ENCODE measurements at places on chromosomes 12 and 14. TPM values are rescaled to one million over a fixed set of nuclear protein-coding genes. Genes with fewer than 3 reads are reported as not detected.

The SERPINA5 gene
- total RNA-seq: 0.20 TPM

The PPP4R4 gene
- 2.4 TPM for total RNA-seq

The TSPAN9 gene
- total RNA-seq: 34.3 TPM

The PTPRR gene
- 0.49 TPM for total RNA-seq

- DNase-seq: no peak
Observed at GRCh38 chr12:47770086-47770726, 2.8 kb upstream of the SLC48A1 start.

DNA sequence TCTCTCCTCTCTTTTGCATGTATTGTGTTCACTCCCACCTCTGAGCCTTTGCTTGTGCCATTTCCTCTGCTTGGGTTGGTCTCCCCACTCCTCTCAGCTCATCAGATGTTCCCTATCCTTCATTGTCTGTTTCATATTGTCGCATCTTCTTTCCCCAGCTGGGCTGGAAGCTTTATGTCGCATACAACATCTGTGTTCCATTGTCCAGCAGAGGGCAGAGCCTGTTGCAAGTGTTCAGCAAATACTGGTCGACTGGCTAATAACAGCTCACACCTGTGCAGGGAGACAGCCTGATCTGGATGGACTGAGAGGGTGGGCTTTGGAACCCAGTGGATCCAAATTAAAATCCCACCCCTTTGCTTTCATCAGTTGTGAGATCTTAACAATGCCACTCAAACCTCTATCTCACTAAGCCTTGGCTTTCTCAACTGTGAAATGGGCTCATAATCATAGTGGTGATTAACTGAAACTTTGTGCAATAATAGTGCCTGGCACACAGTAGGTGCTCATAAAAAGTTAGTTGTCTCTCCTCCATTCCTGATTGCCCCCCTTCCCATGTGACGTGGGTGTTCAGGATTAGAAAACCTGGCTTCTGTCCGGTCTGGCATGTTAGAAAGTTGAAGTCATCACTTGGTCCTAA lies 75.8 kb downstream of the RIN3 start:
- DNase-seq: peak; percentile 21

DNA sequence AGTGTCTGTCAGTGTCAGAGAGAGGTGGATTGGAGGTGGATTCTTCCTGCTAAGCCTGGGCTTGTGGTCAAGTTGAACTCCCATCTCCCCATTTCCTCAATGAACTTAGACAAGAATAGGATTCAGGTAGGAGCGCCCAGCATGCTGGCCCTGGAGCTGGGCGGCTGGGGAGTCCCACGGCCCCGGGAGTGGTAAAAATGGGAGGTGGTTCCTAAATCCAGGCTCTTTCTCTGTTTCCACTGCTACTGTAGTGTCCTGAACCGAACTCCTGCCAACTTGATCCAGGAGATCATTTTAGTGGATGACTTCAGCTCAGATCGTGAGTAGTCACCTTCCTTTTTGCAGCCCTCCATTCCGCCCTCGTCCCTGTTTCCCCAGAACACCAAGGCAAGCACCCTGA lies 65.1 kb downstream of the GALNT16 start:
- DNase-seq: no peak

- DNase-seq: no peak
Observed at GRCh38 chr12:49126852-49127763, 4.1 kb downstream of the TUBA1B start.

DNA sequence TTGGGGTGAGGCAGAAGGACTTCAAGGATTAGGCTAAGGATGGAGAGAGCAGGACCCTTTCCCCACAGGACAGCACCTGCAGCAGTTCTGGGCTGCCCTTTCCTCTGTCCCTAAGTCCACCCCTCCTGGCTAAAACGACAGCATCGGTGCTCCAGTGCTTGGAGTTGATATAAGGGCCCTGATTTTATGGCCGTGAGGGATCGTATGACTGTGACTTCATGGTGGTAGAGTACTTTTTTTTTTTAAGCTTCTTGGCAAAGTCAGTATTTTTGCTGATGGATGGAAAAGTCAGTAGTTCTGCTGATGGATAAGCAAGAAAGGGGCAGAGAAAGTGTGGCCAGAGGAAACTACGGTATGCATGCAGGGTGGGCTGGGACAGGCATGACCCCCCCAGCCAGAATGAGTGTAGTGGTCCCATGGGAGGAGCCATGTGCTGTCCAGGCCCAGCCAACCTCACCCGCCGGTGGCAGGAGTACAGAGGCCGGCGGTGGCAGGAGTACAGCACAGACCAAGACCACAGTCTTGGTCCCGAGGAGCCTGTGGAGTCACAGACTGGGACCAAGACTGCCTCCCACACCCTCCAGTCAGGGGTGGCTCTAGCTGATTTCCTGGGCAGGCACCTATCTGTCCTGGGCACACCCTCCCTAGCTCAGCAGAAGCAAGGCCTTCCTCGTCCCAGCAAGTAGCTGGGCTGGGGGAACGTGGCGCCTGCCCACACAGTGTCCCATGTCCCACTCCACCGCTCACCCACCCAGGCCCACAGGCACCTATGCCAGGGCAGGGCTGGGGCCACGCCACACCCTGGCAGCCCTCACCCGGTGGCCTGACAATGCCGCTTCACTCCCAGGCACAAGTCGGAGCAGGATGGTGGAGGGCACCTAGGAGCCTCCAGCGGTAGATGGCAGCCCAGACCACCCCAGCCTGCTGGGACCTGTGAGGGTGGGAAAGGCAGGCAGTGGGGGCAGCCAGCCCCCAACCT lies 46.3 kb downstream of the CCDC88C start:
- DNase-seq: no peak

DNA sequence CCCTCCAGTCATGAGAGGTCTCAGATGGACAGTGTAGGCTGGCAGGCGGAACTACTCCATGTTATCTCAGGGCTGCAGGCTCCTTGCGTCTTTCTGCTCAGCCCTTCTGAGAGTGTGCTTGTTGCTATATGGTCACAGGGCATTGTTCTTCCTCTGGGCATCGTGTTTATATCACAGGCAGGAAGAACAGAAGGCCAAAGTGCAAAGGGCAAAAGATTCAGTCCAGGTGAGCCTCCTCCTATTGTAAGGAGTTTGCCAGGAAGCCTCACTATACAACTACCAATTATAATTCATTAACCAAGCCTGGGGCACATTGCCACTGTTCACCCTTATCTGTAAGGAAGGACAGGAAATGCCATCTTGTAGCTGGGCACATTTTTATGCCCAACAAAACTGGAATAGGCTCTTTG lies 195.5 kb upstream of the KITLG start:
- DNase-seq: no peak

- DNase-seq: no peak
Observed at GRCh38 chr14:72402377-72402772, 470.1 kb downstream of the RGS6 start.

DNA sequence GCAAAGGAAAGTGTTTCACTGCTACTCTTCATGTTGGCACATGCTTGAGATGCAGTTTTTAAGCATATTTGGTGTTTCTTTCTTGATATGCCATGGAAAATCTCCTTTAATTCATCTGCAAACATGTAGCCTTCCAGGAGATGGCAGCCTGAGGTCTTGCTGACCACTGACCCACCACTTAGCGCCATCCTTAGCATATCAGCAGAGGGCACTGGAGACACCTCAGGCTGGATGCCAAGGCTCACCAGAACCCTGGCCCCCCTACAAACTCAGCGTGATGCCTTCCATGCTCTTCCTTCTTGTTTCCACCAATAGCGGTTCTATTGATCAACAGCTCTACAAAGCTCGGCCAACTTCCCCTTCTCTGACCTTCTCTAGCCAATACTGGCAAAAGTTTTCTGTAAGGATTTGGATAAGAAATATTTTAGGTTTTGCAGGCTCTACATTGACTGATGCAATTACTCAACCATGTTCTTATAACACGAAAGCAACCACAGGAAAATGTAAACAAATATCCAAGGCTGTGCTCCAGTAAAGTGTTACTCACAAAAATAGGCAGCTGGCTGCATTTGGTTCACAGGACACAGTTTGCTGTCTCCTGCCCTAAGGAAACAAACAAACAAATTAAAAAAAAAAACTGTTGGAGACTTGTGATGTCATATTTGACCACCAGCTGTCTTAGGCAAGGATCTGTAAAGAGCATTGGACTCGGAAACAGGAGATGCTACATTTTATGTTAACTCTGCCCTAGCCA lies 209.7 kb downstream of the SLC15A4 start:
- peak; percentile 16 for DNase-seq

DNA sequence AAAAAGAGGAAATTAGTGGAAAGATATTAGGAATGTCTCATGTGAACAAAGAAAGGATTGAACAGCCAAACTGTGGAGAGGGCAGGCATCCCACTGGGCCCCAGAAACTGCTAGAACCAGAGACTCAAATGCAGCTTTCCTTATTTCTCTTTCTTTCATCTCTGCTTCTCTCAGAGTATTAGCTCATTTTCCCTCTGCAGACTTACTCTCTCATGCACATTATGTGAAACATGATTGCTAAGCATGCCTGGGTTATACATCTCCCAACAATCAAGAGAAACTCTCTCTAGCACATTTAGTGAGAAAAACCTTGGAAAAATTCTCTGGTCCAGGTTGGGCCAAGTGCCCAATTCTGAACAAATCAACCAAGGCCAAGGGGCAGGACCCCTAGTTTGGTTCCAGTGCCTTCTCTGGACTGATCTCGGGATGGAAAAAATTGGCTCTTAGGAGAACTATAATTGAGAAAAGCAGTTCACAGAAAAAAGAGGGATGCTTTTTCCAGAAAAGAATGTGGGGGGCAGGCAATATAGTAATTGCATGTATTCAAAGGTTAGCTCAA lies 313.1 kb downstream of the RAD51B start:
- no peak for DNase-seq

DNA sequence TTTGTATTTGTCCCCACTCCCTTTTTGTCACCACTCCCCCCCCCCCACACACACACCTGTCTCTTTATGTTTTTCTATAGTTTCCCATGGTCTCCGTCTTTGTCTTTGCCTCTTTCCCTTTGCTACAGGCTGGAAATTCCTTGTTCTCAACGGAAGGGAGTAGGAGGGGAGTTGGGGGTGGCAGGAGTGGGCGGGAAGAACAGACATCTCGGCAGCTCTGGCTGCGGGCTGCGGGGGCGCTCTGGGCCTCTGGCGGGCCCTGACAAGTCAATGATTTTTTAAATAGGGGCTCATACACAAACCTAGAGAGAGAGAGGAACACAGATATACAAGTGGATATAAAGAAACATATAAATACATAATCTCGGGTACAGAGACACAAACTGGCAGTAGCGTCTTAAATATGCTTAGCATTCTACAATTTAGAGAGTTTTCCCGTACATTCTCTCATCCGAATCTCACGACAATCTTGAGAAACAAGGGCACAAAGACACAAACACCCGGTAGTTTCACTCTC lies 2.4 kb upstream of the NAB2 start:
- DNase-seq: peak; percentile 87

DNA sequence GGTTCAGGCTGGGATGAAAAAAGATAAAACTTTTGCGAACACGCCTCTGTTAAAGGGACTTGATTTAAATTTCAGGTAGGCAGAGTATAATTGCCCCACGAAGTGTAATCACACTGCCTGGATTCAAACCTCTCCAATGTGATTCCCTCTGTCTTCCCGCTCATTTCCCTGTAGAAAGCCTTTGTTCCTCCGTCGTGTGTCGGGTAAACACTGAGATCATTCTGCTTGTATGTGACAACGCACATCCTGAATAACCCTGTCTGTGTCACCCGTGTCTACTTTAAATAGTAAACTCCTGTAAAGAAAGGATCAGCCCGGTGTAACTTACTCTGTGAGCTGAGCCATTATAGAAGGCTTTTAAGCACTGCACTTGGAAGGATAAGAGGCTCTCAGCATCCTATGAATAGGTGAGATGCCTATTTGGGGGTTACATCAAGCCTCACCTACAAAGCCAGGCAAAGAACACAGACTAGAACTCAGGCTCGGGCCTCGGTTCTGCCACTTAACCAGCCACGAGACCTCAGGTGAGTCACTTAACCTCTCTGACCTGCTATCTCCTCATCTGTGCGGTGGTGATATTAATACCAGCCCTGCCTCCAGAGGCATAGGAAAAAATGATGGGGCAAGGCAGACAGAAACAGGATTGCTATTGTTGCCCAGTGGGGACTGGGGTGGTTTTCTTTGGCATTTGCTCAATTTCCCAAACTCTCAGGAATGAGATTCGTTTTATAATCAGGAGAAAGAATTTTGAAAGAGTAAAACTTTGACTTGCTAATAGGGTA lies 74.2 kb downstream of the RBM19 start:
- no peak for DNase-seq

DNA sequence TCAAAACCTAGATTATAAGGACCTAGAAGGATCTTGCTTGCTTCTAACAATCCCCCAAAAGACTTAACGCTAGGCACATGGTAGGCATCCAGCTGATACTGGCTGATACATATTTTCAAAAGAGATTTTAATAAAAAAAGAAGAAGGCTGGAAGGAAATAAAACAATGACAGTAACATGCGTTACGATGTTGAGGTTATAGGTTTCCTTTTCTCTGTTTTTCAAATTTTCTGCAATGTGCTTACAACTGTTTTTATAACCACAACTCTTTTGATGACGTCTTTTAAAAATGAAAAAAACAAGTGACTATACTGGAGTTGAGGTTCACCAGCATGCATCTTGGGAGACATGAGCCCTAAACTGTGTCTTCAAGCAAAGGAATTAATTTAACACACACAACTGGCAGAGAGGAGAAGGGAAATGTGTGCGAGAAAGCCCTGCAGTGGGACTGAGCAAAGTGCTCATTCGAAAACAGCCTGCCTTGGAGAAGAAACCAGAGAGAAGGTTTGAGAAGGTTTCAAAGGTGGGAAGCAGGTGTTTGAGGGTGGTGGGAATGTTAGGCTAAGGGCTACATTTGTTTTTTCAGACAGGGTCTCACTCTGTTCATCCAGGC lies 80.4 kb downstream of the DUSP16 start:
- no peak for DNase-seq

GRCh38 chr12:90183201-90183600 lies 474.6 kb upstream of the ATP2B1 start:
- DNase-seq: no peak

DNA sequence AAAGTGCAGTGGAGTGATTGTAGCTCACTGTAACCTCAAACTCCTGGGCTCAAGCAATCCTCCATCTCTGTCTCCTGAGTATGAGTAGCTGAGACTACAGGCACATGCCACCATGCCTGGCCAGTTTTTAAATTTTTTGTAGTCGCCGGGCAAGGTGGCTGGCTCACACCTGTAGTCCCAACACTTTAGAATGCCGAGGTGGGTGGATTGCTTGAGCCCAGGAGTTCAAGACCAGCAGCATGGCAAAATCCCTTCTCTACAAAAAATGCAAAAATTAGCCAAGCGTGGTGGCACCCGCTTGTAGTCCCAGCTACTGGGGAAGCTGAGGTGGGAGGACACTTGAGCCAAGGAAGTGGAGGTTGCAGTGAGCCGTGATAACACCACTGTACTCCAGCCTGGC lies 219.5 kb downstream of the KLHL28 start:
- no peak for DNase-seq

GRCh38 chr14:76083796-76084765 lies 67.6 kb upstream of the GPATCH2L start:
- no peak for DNase-seq

GRCh38 chr12:132660052-132660451 lies 27.1 kb downstream of the POLE start:
- no peak for DNase-seq

All from skin of body (tissue), 3 donors.